Psoas muscle (tissue), 8 donors: ENCODE measurements at places on chromosomes 7 and 10. TPM values are rescaled to one million over a fixed set of nuclear protein-coding genes. Genes with fewer than 3 reads are reported as not detected.

GRCh38 chr10:23417254-23417653, 21.6 kb upstream of the OTUD1 start:
- DNase-seq, result no peak

DNA sequence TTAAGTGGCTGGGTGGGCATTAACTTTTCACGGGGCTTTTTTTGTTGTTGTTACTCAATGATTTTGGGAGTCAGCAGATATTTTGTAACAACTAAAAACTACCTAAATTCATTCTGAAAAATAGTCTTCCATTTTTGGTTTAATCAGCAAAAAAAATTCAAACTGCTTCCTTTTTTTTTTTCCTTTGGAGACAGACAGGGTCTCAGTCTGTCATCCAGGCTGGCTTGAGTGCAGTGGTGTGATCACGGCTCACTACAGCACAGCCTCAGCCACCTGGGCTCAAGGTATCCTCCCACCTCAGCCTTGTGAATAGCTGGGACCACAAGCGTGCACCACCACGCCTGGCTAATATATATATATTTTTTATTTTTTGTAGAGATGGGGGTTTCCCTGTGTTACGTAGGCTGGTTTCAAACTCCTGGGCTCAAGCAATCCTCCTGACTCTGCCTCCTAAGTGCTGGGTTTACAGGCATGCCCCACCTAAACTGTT, 36.5 kb downstream of the SKIDA1 start:
- no peak for DNase-seq

DNA sequence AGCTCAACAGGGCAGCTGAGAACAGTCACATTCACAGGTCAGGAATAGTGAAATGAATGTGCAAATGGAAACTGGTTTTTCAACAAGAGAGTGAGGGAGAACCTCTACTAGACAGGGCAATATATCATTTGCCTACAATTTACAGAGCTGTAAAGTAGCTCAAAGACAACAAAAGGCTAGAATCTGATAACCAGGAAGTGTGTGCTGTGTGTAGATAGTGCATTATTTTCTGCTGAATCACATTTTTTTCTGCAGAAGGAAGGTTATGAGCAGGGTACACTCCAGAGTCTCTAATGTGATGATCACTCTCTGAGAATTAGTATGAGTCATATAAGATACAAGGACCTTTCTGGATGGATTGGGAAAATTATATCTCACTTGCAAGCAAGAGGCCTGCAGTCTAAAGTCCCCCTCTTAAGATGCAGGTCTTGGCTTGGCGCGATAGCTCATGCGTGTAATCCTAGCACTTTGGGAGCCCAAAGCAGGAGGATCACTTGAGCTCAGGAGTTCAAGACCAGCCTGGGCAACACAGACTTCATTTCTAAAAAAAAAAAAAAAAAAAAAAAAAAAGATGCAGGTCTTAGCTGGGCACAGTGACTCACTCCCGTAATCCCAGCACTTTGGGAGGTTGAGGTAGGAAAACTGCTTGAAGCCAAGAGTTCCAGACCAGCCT, 59.9 kb upstream of the COBL start:
- no peak for DNase-seq

DNA sequence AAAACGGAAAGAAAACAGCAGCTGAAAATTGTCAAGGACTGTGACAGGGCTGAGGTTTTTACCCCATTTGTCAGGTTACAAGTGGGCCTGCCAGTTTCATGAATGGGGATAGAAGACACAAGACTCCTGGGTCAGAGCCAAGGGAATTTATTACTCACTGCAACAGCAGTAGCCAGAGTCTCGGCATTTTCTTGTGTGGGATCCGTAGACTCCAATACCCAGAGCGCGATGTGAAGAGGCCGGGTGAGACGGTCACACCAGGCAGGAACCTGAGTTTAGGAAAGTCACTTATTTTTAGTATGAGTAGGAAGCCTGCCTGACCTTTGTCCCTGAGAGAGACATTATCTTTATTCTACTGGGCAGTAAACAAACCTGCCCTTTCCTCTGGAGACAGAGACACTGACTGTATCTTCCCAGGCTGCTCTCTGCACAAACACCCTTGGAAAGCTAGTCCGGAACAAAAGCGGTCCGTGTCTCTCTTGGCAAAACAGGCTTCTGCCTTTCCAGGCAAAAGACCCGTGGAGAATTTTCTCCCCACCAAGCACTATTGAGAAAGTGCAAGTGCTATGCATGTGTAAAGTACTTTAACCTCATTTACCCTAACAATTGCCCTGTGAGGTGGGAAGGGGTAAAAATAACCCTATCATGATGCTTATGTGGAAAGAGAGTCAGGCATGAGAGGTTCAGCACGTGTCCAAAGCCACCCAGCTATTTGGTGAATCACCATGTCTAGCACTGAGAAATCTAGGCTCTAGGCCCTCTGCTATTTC, 58.4 kb downstream of the JCAD start:
- DNase-seq, result no peak

Gene BCAP29
- 50.5 TPM for polyA plus RNA-seq

Gene STEAP1
- polyA plus RNA-seq, result 6.6 TPM

Gene RSPH10B2
- 0.27 TPM for polyA plus RNA-seq

Gene CFAP43
- polyA plus RNA-seq, result not detected

Gene STAMBPL1
- 0.51 TPM for polyA plus RNA-seq

Gene NDUFA5
- polyA plus RNA-seq, result 234 TPM
